ENCODE measurements at places on chromosomes 13 and 19.

DNA sequence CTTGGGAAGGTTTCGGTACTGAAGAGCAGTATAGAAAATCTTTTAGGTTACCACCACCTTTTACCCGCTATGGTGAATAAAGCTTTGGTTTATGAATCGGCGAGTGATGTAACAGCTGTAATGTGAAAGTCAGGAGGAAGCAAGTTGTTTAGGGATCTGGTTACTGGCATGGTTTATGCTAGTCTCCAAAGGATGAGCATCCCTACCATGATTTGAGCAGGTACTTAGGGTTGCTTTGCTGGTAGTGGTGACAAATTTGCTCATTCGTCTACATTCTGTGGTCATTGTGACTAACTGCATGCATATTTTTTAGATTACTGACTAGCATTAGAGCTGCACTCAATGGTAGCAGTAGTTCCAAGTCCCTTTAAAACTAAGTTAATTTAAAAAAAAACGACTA is 104.1 kb downstream of the FRY start:
- peaks cover 9% of the 10 kb centered on the region for H3K36me3 ChIP-seq
- no peak overlapping the region for H3K4me3 ChIP-seq
- H3K27me3 ChIP-seq, result no peaks in the 10 kb centered on the region
- DNase-seq, result no peak
- H3K4me1 ChIP-seq, result peaks cover 11% of the 10 kb centered on the region

DNA sequence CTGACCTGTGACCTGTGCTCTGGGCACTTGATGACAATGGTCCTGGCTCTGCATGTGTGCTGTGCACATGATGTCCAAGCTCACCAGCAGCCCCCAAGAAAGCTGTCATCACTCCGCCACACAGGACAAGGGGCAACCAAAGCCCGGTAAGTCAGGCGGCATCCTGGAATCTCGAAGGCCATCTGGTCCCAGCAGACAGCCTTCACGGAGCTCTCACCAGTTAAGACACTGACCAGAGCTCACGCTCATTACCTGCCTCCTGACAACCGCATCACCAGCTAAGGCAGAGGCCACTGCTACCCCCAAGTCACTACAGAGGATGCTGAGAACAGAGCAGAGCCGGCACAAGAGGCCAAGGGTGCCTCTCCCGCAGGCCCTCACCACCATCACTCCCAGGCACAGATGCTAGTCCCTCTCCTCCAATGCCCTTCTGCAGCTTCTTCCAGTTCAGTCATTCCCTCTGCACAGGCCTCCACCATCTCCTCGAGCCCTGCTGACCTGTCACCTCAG is 10.6 kb downstream of the PPP6R1 start:
- no peak for DNase-seq
- H3K4me1 ChIP-seq, result peaks cover 4% of the 10 kb centered on the region
- H3K36me3 ChIP-seq, result no peaks in the 10 kb centered on the region
- no peaks in the 10 kb centered on the region for H3K27me3 ChIP-seq
- H3K27ac ChIP-seq, result no peak overlapping the region

DNA sequence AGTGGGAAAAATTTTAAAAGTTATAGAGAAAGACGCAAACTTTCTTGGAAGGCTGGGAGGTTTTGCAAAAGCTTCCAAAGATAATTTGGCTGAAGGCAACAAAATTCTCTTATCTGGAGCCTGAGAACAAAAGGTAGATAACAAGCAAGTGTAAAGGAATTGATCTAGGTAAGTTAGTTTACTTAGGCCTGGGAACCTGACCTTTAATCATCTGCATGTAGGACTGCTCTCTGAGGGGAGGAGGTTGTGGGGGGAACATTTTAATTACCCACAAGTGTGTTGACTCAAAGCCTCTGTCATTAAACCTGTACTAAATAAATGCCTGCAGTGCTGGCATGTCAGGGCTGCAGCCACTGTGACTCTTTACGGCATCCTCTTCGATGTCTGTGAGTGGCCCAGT is 532.3 kb upstream of the SLITRK5 start:
- no peaks in the 10 kb centered on the region for H3K4me1 ChIP-seq
- no peak overlapping the region for H3K27ac ChIP-seq
- no peaks in the 10 kb centered on the region for H3K27me3 ChIP-seq
- H3K36me3 ChIP-seq, result no peaks in the 10 kb centered on the region
- no peak for DNase-seq
- H3K4me3 ChIP-seq, result no peak overlapping the region

- DNase-seq, result no peak
- H3K4me1 ChIP-seq, result peaks cover 45% of the 10 kb centered on the region
- no peaks in the 10 kb centered on the region for H3K36me3 ChIP-seq
Observed at GRCh38 chr13:81987677-81988357, 1646.9 kb upstream of the SPRY2 start.

DNA sequence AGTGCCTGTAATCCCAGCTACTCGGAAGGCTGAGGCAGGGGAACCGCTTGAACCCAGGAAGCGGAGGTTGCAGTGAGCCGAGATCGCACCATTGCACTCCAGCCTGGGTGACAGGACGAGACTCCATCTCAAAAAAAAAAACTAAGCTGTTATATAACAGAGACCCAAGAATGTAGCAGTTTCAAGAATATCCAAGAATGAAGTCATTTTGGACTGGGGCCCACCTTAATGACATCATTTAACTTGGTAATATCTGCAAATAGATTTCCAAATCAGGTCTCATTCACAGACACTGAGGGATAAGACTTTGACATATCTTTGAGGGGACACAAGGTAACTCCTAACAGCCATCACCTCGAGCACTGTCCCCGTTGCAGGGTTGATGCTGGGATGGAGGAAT is 36.5 kb upstream of the MRI1 start:
- H3K36me3 ChIP-seq, result no peaks in the 10 kb centered on the region
- H3K27me3 ChIP-seq, result peaks cover 5% of the 10 kb centered on the region
- no peak overlapping the region for H3K4me3 ChIP-seq
- H3K27ac ChIP-seq, result no peak overlapping the region
- no peak for DNase-seq

- peak overlapping the region; percentile 45 for H3K27ac ChIP-seq
- no peak for DNase-seq
- peaks cover 31% of the 10 kb centered on the region for H3K4me1 ChIP-seq
- no peak overlapping the region for H3K4me3 ChIP-seq
- no peaks in the 10 kb centered on the region for H3K36me3 ChIP-seq
Observed at GRCh38 chr13:110046811-110047210, 260.1 kb downstream of the COL4A1 start.

GRCh38 chr13:43266936-43267615 is 243.7 kb downstream of the DNAJC15 start:
- no peak overlapping the region for H3K27ac ChIP-seq
- no peak for DNase-seq
- H3K4me1 ChIP-seq, result peaks cover 42% of the 10 kb centered on the region
- H3K4me3 ChIP-seq, result no peak overlapping the region
- H3K27me3 ChIP-seq, result no peaks in the 10 kb centered on the region

- H3K27ac ChIP-seq, result no peak overlapping the region
- peaks cover 80% of the 10 kb centered on the region for H3K27me3 ChIP-seq
- no peak for DNase-seq
- peak overlapping the region; percentile 60 for H3K4me3 ChIP-seq
- H3K36me3 ChIP-seq, result no peaks in the 10 kb centered on the region
Observed at GRCh38 chr13:112073245-112074138, 6.5 kb downstream of the SOX1 start.
